HS-27A (cell line): ENCODE measurements at places on chromosomes 2 and 18.

DNA sequence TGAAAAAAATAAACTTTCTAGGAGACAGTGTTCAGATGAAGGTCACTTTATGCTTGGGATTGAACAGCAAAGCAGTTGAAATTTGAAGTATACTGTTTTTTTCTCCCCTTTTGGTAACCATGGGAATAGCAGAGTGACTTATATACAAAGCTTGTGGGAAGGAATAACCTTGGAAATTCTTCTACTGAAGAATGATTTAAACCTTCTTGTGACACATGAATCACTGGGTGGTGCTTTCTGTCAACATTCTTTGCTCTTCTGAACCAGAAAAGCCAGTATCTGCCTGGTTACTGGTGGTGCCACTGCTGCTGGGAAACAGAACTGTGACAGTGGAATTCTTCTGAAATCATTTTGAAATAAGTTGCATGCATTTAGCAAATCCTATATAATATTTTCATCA, 39.4 kb upstream of the RND3 start:
- DNase-seq, result peak; percentile 76

DNA sequence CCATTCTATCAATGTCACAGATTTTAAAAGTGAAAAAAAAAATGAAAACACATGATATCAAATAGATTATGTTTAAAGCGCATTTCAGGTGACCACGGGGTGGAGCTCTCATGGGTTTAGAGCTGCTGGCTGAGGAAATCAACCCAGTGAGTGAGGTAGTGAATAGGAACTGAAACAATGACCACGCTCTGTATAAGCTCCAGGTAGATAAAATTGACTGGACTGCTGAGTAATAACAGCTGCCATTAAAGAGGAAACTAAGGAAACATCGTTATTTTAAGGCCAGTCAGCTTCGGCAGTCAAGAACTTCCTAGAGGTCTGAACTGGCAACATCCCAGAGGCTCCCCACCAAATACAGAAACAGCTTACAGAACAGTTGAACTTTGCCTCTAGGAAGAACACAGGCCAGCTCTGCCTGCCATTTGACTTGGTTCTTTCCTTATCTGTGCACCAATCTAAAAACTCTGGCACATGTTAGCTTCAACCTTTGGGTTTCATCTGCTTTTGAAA, 185.9 kb downstream of the PDE1A start:
- DNase-seq, result no peak

GRCh38 chr2:179546656-179547055, 282.0 kb upstream of the SESTD1 start:
- no peak for DNase-seq

DNA sequence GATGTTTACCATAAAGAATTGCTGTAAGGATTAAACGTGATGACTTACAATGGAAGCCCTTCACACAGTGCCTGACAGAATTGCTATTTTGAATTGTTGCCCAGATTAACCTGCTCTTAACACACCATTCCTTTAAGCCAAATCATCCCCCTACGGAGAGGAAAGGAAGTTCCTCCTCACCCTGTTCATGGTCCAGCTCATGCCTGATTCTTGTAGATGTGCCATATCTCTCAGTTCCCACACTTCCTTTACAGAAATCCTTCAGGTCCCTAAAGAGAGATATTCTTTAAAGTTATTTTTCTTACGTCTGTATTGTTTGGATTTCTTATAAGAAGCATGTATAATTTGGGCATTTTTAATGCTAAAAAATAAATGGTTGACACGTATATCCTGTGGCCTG, 127.5 kb upstream of the DAPL1 start:
- no peak for DNase-seq

DNA sequence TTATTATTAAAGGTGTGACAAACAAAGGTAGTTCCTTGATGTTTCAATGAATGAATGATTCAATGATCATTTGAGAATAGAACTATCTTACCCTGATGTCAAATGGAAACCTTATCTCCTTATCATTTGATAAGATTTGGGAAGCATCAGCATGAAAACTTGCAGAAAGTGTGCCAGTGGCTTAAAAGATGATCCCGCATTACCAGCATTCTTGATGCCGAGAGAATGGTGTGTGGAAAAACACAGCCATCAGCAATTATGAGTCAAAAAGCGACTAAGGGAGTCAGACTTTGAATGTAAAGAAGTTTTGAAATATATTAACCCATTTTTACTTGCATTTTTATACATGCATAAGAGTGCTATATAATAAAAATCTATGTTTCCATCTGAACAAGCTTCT, 93.7 kb downstream of the MAIP1 start:
- no peak for DNase-seq

- no peak for DNase-seq
Observed at GRCh38 chr2:127196998-127197397, 23.1 kb downstream of the CYP27C1 start.

GRCh38 chr2:207704078-207704477, 7.4 kb upstream of the CCNYL1 start:
- no peak for DNase-seq

GRCh38 chr2:129462967-129463366, 516.5 kb upstream of the RAB6C start:
- no peak for DNase-seq

DNA sequence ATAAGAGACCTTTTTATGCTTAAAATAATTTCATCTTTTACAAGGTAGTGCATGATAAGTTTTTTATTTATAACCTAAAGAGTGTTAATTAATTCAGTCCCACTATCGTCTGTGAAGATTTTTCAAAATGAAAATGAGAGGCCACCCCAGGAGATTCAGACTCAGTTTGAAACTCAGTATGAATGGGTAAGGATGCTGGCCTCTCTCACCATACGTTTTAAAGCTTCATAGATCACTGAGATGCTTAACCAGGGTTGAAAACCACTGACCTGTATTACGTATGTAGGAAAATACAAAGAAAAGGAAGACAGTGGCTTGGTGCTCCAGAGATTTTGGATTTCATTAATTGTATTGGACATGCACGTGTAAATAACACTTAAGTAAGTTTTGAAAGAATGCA, 278.7 kb downstream of the FSIP2 start:
- DNase-seq, result no peak

DNA sequence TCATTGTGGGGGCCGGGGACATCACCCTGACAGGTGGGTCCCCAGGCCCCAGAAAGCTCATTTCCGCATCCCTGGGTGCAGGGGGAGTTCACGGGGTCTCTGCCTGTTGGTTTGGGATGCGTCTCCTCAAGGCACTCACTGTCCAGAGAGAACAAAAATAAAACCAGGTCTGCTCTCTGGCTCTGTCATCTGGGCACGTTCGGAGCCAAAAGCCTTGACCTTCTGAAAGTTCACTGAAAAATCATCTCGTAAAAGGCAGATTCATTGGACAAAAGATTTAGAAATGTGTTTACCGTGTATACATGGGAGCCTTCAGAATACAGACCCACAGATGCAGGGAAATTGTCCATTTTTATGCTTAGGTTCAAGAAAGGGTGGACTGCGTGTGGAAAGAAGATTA, 26.6 kb downstream of the MLPH start:
- DNase-seq, result no peak

DNA sequence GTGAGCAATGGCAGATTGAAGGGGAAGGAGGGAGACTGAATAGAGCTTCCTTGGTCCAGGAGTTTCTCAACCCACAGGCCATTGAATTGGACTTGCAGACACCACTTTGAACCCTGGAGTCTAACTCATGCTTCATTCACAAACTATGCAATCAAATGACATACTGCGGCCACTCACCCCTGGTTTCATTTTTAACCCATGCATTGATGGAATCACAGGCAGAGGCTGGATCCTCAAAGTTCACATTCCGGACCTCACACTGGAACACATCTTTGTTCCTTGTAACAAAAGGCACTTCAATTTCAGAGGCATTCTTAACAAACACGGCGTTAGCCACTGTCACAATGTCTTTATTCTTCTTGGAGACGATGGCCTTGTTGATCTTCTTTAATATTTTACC, 40.7 kb downstream of the MRPL44 start:
- DNase-seq, result no peak

- peak; percentile 83 for DNase-seq
Observed at GRCh38 chr2:134917888-134918525, 615 bp upstream of the CCNT2 start.

GRCh38 chr18:51621113-51621863, 423.8 kb upstream of the MEX3C start:
- DNase-seq, result no peak

DNA sequence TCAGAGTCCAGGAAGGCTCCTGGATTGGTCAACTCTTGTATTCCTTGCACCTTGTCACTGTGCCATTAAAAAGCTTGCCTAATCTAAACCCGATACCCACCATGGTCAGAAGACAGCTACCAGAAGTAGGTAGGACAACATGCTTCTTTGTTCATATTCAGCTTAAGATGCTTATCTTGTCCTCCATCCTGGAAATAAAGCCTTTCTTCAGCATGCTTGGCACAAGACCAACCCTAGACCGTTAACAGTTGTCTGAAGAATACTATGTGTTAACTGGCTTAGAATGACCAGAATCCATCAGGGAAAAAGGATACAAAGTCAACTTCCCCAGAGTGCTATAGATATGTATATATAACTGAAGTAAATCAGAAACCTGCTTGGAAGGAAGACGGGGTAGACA, 193.9 kb downstream of the ZRANB3 start:
- no peak for DNase-seq

- DNase-seq, result no peak
Observed at GRCh38 chr2:120344976-120345581, 857 bp upstream of the INHBB start.

- DNase-seq, result no peak
Observed at GRCh38 chr18:34928088-34928753, 113.0 kb upstream of the MAPRE2 start.

GRCh38 chr18:23412351-23412964, 40.6 kb upstream of the RIOK3 start:
- no peak for DNase-seq

DNA sequence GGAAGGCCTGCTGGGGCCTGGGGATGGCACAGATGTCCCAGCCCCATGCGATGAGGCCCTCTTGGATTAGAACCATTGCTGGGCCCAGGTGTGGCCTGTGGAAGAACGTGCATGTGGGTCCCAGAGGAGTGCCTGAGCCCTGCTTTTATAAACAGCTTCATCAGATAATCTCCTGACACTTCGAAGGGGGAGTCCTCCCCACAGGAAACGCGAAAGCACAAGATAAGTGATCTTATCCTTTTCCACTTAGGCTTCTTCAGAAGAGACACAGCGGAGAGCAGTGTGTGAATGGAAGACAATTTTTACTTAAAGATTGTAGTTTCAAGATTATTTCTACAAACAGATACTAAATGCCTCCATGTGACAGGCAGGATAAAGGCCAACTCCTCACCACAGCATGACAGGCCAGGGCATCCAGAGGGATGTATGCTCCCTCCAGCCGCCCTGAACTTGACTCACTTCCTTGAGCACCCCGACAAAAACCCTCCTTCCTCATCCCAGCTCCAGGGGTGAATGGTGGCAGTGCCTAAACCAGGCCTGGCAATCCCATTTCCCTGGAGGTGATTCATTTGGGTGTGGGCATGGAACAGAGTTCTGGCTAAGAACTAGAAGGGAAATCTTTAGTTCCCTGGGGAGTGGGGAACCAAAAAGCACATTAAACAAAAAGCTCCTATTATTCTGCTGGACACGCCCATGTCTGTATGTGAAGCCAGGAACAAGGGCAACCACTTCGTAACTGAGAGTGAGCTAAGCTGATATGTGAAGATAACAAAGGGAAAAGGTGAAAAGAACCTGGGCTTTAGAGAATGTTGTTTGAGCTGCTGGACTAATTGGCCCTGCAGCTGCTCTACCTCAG, 56.2 kb upstream of the TMEM163 start:
- peak; percentile 36 for DNase-seq

DNA sequence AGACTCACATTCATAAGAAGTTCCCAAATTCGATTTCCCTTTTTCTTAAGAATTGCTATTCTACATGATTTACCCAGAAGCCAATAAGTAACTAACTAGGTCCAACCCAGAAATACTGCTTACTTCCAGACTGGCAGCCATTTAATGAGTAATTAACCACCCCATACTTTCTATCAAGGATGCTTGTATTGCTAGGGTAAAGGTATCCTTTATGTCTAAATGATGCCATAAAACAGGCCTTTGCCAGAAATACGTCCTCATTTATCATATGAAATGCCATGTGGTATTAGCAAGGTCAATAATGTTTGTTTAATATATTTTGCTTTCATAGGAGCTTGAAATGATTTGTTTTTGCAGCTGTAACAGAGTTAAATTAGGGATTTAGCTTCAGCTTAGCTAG, 56.1 kb downstream of the PLEKHM3 start:
- DNase-seq, result no peak

DNA sequence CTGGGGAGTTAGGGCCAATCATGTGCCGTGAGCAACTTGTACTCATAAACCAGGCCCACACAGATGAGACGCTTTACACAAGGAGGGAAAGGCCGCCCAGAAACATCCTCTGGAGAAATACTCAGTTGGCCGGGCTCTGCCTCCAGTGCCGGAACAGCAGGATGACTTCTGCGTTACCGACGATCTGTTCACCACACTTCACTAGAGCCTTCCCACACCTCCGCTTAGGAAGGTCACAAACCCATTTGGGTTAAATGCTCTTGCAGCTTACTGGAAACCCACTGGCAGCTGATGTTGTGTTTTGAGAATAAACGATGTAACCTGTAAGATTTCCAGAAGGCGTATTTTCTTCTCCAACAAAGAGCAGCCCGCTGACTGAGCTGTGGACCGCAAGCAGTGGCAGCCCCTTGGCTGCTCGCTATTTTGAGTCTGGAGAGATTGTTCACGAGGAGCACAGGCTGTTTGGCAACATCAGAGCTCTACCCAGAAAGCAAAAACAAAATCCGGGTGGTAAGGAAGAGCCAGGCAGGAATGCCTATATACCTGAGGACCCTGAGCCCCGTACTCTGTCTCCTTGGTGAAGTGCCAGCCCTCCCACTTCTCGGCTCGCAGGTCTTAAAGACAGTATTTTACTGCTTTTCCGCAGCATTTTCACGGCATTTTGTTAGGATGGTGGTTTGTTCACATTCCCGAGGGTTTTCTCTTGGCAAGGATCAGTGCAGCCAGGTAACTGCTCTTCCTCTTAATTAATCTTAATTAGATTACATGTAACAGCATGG, 44.0 kb downstream of the COLEC12 start:
- no peak for DNase-seq

DNA sequence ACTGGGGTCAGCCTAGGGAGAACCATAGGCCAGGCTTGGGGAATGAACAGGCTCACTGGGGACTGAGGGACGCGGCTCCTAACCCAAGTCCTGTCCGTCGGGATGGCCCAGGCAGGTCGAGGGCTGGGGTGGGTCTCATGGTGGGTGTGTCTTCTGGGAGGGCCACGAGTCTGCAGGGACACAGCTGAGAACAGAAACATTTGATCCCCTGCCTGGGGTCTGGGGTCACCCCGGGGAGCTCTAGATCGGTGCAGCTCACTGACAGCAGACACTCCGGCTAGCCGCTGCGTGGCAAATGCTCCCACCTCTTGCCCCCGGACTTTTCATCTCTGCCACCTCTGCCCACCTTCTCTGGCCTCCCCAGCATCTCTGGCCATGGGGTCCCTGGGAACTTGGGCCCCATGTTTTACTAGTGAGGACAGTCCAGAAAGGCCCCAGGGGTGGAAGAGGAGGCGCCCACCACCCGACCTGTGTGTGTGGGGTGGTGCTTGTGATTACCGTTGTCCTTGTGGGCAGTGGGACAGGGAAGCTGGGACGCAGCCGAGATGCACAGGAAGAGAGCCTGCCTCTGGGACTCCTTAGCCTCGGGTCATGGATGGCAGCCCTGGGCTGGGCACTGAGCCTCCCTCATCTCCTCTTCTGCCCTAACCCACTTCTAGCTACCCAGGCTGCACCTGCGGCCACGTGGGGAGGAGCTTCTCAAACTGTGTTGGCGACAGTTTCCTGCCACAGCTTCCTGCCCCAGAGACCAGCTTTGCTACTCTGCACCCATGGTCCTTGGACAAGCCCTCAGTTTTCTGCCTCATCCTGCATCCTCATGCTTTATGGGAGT, 4.9 kb downstream of the ZAP70 start:
- no peak for DNase-seq
